ENCODE measurements at places on chromosomes 2 and 18.

DNA sequence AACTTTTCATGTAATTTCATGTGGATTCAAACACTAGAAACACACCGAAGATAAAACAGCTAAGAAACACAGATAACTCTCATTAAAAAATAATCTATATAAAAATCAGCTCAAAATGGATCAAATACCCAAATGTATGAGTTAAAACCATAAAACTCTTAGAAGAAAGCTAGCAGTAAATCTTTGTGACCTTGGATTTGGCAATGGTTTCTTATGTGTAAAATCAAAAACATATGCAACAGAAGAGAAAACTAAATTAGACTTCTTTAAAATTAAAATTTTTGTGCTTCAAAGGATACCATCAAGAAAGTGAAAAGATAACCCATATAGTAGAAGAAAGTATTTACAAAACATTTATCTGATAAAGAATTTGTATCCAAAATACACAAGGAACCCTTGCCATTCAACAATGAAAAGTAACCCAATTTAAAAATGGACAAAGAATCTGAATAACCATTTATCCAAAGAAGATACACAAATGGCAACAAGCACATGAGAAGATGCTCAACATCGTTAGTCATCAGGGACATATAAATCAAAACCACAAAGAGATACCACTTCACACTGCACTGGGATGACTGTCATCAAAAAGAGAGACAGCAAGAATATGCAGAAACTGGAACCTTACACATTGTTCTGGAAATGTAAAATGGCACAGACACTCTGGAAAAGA lies 27.5 kb downstream of the GAREM1 start:
- DNase-seq, result no peak

DNA sequence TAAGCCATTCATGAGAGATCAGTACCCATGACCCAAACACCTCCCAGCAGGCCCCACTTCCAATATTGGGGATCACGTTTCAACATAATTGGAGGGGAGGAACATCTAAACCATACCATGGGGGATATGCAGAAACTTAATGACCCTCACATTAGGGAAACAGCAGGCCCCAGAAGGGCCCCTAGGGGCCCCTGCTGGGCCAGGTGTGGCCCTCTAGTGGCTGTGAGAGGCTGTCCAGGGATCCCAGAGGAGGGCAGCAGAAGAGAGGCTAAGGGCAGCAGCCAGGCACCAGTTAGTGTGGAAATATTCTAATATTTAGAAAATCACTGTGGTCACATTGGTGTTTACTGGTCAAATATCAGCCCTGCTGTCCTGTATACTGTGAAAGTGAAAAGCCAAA lies 49.3 kb upstream of the ANKRD44 start:
- no peak for DNase-seq

DNA sequence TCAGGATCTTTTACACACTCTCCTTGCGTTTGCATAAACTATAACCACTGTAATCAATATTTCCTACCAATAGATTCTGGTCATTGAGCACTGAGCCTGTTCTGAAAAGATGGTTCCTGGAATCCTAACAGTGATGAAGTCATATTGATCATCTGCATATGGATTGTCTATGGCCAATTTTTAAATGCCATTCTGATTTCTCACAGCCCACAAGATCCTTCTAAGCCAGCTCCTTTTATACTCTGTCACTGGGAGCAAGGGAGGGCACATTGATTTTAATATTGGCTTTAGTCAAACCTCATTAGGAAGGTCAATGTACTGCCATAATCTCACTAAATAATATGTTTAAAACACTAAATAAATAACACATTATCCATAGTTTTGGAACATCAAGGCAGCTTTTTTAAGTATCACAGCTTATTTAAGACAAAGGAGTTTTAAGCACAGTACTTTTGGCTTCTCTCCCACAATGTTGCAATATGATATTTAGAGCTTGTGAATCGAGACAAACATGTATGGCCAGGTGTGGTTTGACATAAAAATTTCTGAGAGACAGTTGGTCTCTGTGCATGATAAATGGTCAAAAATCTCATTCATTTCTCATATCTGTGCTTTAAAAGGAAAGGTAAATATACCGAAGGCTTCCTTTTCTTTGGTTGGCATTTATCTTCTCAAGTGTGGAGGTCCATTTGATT lies 267.3 kb downstream of the MTX2 start:
- no peak for DNase-seq

DNA sequence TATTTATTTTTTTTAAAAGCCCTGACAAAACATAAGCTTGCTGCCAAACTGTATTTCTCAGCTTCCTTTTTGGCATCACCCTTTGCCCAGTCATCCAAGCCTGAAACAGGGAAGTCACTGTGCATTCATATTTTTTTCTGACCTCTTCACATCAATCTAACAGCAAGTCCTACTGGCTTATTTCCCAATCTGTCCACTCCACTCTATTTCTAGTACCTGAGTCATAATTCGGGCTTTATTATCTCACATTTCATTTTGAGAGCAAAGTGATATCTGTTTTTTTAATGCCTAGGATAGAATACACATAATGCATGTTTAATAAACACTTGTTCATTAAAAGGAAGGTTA lies 5.1 kb downstream of the HNMT start:
- DNase-seq, result no peak

DNA sequence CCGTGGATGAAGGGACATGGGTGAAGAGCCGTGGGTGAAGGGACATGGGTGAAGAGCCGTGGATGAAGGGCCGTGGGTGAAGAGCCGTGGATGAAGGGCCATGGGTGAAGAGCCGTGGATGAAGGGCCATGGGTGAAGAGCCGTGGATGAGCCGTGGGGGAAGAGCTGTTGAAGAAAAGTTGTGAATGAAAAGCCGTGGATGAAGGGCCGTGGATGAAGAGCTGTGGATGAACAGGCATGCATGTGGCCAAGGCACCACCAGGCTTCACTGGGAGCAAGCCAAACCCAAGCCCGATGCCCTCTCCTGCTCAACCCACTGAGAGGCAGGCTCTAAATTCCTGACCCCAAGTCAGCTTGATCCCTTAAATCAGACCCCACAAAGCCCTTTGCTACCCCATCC lies 10.6 kb downstream of the OR6B3 start:
- no peak for DNase-seq

- no peak for DNase-seq
Measured at GRCh38 chr2:55229221-55229620, 2.9 kb downstream of the CLHC1 start.

- DNase-seq, result no peak
Measured at GRCh38 chr2:165469417-165469816, at the start of gene CSRNP3. Gene CSRNP3 (plus strand): TSS chr2:165469698. CDS start chr2:165595066, 125,368 bp downstream.

DNA sequence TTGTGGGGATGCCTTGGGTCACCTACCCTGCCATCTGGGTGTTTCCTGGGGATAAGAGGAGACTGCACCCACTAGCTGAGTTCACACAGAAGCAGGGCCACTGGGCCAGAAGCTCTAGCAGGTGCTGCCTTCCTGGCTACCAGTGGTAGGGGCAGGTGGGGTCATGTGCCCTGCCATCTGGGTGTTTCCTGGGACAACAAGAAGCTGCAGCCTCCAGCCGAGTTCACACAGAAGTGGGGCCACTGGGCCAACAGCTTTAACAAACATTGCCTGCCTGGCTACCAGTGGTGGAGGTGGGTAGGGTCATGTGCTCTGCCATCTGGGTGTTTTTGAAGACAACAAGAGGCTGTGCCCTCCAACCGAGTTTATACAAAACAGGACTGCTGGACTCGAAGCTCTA lies 282.2 kb upstream of the SYT4 start:
- DNase-seq, result no peak

GRCh38 chr18:26804519-26804918 lies 61.0 kb downstream of the AQP4 start:
- DNase-seq, result no peak

DNA sequence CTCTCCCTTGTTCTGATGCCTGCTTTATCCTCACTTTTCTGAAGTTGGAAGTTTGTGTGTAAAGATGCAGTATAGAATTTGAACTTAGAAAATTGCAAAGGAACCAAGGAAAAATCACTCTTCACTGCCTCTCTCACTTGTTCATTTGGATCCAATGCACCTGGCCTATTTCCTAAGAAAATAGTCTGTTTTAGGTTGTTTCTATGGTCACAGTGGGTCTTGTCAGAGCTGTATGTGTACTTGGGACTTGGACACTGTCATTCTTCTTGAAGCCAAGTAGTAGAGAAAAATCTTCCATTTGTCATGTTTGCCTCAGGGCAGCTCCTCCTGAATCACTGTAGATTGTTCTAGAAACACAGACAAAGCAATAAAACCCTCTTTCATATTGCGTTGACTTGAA lies 80.3 kb upstream of the SESTD1 start:
- DNase-seq, result no peak

DNA sequence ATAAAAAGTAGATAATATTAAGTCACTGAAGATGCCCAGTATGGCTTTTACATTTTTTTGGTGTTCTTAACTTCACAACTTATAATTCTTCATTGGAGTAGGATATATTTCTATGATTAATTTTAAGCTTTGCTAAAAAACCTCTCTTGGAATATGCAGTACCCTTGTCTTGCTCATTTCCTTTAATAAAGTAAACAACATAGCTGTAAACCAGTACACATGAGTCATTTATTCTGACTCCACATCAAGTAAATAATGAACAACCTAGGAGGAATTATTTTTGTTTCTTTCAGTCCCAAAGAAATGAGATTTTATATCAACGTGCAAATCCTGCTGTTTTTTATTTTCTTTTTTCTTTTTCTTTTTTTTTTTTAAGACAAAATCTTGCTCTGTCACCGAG lies 869.1 kb downstream of the CNTNAP5 start:
- DNase-seq, result no peak

DNA sequence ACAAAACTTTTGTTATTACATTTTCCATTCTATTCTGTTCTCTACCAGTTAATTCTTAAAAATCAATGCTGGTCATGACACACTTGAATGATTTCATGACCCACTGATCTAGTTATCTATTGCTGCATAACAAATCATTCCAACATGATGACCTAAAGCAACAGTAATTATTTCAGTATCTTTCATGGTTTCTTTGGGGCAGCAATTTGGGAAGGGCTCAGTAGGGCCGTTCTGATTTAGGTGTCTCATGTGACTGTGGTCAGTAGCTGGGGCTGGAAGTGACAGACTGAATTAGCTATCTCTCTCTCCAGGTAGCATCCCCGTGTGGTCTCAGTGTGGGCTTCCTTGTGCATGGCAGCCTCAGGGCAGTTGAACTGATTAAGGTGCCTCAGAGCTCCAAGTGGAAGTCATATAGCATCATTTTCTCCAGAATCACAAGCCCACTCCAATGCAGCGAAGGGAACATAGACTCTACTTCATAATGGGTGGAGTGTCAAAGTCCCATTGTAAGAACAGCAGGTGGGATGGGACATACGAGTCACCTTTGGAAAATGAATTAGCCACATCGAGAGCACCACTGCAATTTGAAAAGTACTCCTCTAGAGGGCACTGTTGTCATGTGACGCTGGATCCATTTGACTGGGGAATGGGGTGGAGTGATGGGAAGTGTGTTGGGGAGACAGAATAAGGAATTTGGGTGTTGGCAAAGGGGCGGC lies 39.1 kb upstream of the FAM136A start:
- DNase-seq, result no peak

DNA sequence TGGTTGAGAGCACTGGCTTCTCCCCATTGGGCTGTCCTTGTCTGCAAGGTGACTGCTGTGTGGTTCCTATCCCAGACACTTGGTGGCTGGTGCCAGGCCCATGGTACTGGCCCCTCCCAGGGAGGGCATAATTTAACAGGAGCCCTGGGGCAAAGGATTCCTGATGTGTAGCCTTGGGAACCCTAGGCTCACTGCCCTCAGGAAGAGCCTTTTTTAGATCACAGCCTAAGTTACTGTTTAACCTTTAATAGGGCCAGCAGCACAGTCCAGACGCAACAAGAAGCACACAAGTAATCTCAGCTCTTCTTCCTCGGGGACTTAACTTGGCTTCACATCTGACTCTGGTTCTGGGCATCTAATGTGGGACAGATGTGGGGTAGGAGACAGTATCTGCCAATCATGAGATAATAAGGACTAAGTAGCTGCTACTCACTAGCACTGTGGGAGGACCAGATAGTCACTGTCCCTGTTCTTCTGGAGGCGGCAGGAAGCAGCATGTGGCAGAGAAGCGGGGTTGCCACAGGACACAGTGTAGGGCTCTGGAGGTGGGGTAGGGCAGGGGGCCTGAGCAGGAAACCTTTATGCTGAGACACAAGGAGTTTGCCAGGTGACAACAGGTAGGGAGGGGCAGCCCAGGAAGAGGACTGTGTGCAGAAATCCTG lies 136.3 kb downstream of the TMEM17 start:
- DNase-seq, result no peak

DNA sequence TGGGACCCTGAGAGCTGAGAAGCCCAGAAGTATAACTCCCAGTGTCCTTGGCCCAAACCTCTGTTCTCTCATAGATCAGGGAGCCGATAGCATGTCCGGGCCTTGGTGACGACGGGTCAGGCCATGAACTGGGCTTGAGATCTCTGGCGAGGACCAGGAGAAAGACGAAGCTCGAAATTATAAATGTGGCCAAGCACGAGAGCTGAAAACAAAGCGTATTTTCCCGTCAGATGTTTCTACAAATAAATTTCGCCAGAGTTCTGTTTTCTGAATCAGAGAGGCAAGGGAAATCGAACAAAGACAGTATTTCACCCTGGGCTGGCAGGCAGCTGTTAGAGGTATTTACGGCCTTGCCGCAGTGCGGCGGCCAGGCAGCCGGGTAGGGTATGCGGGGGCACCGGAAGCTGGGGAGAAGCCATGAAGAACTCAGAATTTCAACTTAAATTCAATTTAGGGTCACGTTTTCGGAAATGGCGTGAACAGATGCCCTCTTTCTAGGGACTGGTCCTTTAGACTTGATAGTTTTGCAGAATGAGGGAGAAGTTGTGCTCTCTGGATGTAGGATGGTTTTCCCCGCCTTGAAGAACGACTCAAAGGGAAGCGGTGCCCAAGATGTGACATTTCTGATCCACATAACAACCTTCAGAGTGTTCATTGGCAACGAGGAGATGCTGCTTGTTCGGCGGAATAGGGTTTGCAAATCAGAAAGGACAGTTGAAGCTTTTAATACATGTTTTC lies 9.6 kb downstream of the HOXD8 start:
- DNase-seq, result no peak

DNA sequence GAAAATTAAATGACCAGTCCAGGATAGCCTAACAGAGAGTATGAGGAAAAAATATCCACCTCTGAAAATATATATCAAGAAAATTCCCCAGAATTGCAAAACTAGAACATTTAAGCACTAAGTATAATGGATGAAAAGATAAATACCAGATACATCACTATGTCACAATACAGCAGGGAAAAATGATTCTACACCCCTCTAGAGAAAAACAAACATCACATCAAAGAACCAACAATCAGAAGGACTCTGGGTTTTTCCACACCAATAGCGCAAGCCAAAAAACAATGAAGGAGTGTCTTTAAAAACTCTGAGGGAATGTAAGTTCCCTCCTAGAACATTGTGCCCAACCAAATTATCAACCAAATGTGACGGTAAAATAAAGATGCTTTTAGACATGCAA lies 13.7 kb downstream of the BUB1 start:
- no peak for DNase-seq
